ENCODE measurements at places on chromosomes 16 and 17.

- no peak for DNase-seq
Observed at GRCh38 chr16:19935694-19936093, 51.0 kb upstream of the GPRC5B start.

DNA sequence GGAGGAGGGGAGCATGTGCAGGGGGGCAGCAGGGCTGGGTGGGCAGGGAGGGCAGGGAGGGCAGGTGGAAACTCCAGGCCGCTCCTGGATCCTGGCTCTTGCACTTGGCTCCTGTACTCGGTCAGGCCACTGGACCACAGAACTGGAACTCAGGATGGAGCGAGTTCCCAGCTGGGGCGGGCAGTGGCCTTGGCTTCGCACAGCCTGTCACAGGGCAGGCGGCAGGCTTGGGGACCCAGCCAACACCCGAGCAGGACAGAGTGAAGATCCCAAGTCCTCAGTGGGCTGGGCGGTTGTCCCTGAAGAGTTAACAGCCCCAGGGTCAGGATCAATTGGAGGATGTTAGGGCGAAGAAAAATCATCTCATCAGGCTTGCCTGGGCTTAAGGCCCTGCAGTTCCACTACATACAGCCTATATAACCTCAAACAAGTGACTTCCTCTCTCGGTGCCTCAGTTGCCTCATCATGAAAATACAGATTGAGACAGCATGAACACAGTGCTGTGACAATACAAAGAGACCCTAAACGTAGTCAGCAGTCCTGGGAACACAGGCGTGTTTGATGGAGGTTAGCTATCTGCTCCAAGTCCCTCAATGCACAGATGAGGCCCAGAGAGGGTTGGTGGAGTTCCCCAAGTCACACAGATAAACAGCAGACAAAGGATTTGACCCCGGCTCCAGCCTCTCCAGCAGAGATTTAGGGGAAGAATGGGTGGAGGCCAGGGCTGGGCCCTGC lies 21.9 kb downstream of the ZNF423 start:
- DNase-seq = no peak

DNA sequence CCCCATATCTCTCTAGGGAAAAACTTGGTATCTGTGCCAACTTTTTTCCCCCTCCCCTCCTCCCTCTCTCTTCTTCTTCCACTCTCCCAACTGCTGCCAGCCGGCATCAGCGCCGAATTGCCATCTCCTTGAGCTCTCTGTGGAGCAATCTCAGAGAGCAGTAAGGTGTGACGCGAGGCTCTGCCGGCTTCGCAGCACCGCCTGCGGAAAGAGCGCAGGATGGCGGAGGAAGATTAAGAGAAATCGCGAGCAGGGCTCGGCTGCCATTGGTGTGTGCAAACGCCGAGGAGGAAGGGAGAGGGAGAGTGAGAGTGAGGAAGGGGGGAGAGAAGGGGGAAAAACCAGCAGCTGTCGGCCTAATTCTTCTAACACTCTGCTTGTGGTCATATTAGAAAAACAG lies 44.2 kb downstream of the NEUROD2 start:
- DNase-seq = no peak

DNA sequence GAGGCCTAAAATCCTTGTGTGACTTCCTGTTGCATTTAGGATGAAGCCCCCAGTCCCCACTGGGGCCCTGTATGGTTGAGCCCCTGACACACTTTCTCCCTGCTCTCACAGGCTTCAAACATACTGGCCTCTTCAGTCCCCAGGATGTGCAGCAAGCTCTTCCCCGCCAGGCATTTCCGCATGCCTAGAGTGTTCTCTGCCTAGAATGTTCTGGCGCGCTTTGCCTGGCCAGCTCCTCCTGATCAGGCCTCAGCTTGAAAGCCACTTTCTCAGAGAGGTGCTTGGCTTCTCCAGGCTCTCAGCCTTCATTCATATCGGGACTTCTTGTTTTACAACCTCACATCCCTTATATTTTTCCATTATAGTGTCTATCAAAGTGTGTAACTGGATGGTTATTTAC lies 123.7 kb downstream of the SPACA3 start:
- DNase-seq = no peak

DNA sequence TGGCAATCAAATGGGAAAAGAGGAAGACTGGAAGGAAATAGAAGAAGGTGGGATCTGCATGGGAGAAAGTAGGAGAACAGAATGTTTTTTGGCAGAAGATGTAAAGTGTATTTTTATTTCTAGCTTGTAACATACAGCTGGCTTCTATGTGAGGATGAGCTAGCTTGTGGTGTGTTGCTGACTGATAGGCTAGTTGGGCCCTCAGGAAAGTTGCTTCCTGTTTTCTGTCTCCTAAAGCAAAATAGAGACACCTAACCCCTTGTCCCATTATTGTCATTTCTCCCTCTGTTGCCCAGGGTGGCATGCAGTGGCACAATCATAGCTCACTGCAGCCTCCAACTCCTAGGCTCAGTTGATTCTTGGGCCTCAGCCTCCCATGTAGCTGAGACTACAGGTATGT lies 15.9 kb downstream of the TNRC6A start:
- DNase-seq = no peak

DNA sequence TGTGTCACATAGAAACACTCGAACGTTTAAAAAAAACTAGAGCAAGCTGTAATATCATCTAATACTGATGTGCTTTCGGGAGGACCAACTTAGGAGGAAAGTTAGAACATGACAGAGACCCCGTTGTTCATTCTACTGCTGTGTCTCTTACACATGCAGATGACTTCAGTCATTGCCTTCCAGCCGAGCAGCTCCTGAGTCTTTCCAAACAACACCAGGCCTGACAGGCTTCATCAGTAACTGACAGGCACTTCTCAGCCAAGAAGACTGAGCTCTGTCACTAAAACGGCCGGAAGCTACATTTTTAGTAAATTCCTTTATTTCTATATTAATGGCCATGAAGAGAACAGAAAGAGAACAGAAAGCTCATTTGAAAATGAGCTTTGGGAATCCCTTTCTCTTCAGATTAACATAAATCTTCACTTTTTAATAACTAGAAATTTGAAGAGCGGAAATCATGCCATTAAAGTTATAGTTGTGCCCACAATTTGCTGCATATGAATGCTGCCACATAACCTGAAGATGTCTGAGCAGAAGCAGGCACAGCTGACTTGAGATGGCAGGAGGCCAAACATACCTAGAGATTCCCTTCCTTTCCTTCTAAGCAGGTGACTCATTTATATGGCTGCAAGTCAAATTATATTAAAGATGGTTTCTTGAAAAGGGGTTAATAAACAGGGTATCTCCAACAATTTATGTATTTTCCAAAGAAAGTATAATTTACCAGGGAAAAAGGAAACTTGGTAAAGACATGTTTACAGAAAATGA lies 148.9 kb downstream of the ITFG1 start:
- no peak for DNase-seq

DNA sequence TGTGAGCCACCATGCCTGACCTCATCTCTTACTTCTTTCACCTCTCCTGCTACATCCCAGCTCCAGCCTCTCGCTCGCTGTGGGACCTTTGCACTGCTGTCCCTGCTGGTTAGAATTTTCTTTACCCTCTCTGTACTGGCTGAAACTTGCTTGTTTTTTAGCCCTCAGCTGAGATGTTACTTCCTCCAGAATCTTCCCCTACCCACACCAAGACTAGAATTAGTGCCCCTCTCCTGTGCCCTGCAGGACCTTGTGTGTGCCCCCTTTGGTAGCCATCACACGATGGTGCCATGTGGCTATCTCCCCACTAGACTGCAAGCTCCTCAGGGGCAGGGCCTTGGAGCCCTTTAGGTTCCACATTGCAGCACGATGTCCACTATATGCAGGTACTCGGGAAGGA lies 84.1 kb downstream of the AIPL1 start:
- no peak for DNase-seq

DNA sequence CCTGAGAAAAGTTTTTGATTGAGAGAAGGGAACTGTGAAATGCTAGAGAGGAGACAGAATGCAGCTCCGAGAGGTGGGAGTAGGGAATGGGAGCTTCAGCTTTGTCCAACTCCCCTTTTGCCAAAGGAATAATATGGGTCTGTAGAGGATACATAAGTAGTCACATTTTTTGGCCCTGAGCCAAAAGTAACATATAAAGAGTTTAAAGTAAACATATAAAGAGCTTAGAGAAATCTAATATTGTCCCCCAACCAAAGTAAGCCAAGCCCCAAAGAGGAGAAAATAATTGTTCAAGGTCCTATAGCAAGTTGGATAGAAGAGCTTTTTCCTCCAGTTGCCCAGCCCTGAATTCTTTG lies 215.1 kb downstream of the TMEM114 start:
- DNase-seq = no peak

- DNase-seq = no peak
Observed at GRCh38 chr17:81825841-81826466, 7.1 kb downstream of the MCRIP1 start.

DNA sequence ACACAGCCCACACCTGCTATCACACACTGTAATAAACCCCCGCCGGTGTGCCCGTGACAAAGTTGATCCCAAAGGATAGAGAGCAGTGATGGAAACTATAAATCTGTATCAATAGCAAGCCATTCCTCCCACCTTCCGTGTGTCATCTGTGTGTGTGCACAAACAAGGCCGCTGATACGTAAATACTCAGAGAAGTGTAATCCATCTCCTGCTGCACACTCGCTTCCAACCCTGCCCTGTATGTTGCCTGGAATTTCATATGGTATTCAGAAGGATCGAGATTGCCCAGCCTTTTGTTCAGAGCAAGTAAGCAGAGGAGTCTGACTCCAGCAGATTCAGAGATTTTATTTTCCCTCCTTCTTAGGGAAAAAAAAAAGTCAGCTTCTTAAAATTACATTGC lies 581.1 kb upstream of the ZFHX3 start:
- no peak for DNase-seq

DNA sequence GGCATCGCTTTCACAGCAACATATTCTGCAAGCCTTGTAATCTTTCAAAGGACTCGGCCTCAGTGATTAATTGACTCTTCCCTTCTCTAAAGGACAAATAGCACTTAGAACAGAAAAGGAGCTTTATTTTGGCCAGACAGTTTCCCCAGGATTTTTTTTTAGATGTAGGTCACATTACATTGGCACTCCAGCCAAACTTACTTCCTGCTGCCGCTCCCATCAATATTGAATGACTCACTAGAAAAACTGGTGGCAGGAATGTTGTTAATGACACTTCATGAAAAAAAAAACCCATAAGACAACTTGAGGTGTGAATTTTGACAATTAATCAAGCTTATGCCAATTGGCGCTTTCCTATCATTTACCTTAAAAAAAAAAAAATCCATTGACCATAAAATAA lies 432.6 kb downstream of the TOX3 start:
- no peak for DNase-seq

- DNase-seq = no peak
Observed at GRCh38 chr16:50559342-50559741, 11.1 kb downstream of the NKD1 start.

DNA sequence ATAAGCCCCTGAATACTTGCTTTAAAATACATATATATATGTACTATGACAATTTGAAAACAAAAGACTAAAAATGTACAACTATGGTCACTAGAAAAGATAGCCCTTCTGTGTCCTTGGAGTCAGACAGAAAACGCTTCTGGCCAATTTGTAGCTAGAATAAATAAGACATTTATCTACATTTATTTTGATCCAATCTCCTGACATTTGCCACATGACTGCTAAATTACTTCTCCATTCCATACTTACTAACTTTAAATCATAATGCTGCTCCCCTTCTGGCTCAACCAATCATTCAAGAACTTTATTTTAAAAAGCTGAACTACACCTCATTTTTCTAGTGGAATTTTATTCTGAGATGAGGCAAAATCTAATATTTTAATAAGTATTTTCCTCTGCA lies 65.8 kb downstream of the CYTH1 start:
- no peak for DNase-seq

- DNase-seq = no peak
Observed at GRCh38 chr17:55601874-55602364, 90.7 kb upstream of the SMIM36 start.

DNA sequence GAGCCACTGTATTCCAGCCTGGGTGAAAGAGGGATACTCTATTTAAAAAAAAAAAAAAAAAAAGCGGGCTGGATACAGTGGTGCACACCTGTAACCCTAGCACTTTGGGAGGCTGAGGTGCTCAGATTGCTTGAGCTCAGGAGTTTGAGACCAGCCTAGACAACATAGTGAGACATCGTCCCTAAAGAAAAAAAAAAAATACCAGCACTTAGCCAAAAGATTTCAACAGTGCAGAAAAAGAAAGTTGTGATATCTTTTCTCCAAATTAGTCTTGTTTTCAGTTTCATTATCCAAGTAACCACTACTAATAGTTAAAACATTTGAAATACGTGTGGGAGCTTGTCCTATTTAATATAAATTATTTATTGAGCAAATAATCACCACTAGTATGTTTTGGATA lies 48.7 kb downstream of the TENT4B start:
- no peak for DNase-seq

- no peak for DNase-seq
Observed at GRCh38 chr17:73360961-73361761, 49.4 kb upstream of the CDC42EP4 start.

GRCh38 chr16:68785715-68786114 lies 48.6 kb downstream of the CDH1 start:
- DNase-seq = no peak

DNA sequence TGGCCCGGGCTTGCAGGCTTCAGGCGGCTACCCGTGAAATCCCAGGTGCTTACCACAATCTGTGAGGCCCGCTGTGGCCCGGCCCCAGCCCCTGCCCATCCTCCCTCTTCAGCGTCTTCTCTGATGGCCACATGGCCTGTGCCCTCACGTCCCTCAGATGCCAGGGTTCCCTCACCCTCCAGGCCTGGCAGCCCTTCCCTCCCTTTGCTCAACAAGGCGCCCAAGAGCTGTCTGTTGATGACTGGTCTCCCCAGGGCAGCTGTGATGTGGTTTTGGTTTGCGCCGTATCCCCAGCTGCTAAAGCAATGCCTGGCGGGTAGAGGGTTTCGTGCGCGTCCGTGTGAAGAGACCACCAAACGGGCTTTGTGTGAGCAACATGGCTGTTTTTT lies 35.1 kb downstream of the PMM2 start:
- DNase-seq = no peak

DNA sequence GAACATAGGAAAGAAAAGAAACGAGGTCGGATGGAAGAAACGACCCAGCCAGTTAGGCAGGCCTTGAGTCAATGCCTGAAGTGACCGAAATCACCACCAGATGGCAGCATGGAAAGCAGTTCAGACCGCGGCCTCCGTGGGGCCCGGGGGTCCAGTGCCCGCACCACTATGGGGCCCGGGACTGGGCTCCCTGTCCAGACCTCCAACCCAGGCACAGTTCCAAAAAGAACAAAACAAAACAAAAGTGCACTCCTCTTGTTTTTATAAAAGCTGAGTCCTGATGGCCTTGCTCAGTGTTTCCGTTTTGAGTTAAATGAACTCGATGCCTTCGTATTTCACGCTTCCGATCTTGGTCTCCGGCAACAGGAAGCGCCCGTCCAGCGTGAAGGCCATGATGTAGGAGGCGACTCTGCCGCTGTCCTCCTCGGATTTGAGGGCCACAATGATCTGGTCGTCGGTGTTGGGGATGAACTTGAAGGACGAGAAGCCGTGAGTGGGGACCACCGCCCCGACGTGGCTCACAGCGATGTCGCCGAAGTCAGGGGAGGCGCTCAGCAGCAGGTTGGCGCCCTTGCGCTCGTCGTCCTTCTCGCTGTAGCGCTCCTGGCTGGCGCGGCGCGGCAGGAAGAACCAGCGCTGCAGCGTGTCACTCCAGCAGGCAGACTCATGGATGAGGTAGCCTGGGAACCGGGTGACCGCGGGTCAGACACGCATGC lies 13.7 kb upstream of the LGALS3BP start:
- peak; percentile 55 for DNase-seq

- no peak for DNase-seq
Observed at GRCh38 chr17:78306913-78307312, 53.0 kb downstream of the SOCS3 start.

- no peak for DNase-seq
Observed at GRCh38 chr17:65156185-65156834, 19.1 kb downstream of the RGS9 start.

GRCh38 chr16:88758227-88758943 lies 26.6 kb downstream of the PIEZO1 start:
- DNase-seq = no peak
